GM18507 (cell line): ENCODE measurements at places on chromosomes 2 and 18.

- DNase-seq, result no peak
Measured at GRCh38 chr2:143300536-143300935, 171.3 kb downstream of the ARHGAP15 start.

DNA sequence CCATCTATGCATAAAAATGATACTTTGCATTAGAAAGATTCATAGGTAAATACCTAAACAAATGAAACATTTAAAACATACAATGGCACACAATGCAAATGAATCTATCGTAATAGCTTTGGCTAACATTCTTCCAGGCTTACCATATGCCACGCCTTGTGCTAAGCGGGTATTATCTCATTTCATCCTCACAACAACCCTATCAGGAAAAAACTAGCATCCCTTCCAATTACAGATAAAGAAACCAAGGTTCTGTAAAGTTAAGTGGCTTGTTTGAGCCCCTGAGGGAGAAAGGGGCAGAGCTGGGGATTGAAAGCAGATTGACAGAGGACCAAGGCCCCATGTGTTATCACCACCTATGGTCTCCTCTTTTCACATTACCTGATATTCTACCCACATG is 145.4 kb upstream of the ETAA1 start:
- DNase-seq, result no peak

DNA sequence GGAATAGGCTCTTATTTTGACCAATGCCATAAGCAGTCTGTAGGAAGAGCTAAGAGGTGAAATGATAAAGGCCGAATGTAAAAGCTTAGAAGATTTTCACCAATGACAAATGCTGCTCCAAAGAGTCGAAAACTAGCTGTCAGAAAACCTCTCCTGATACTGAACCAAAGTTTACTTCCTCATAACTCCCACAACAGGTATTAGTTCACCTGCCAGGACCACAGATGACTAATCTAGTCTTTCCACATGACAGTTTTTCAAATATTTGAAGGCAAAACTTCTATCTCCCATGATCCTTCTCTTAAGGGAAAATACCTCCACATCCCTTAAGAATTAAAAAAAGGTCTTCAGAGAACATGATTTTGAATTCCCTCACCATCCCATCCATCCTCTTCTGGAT is 473.2 kb upstream of the SPHKAP start:
- no peak for DNase-seq

DNA sequence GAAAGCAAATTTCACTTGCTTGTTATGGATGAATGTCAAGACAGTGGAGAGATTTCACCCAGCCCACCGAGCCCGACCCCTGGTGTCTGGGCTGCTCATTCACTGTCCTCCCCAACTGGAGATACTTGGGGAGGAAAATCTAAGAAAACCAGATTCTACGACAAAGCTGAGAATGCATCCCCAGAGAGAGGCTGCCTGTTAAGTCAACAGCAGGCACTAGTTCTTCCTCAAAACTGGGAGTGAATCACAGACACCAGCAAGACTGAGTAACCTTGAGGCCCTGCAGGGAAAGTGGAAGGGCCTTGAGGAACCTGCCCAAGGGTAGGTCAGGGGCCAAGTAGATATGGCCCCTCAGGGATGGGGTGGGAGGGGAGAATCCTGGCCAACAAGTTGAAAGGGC is 34.2 kb upstream of the MLPH start:
- no peak for DNase-seq

- DNase-seq, result no peak
Measured at GRCh38 chr2:193690572-193690971, 1495.8 kb upstream of the TMEFF2 start.

DNA sequence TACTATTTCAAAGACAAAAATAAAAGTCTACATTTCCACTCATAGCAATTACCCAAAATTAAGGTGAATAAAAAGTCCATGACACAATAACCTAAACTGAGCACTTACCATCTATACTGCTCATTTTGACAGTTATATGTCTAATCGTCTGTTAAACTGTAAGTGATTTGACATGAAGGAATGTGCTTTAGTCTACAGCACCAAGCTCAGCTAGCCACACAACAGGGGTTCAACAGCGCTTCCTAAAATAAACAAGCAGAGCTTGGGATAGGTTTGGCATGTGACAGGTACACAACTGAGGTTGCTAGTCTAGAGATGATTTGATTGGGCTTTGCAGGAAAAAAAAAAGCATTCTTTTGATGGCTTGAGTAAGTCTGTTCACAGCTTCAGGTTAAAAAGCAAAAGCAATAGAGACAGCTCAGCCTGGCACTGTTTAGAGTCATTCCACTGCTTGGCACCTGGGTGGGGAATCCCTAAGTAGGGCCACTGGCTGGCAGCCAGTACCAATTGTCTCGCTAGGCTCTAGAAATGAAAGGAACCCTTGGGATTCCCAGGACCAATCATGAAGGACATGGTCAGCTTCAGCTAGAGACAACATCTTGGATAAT is 78.6 kb downstream of the BARD1 start:
- no peak for DNase-seq

DNA sequence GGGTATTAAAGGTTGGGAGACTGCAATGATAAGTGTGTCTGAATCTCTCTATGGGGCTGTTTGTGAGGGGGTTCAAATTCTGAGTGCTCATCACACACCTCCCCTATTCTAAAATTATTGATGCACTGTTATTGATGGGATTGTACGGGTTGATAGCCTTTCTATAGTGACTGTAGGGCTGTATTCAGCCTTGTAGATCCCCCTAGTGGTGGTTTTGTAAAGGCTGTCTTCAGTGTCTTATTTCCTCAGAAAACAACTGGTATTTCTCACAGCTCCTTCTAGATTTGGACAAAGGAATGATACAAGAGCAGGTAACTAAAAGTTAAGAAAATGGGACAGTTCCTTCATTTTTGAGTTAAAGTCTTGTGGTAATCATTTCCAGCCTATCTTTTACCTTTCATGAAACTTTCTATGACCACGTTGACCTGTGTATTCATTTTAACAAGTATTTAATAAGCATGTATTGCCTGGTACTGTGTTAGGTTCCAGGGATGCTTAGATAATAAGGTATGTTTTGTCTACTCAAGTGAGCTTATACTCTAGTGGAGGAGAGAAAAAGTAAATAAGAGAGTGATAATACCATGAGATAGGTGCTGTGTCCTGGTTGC is 21.2 kb downstream of the SMAD4 start:
- DNase-seq, result no peak

DNA sequence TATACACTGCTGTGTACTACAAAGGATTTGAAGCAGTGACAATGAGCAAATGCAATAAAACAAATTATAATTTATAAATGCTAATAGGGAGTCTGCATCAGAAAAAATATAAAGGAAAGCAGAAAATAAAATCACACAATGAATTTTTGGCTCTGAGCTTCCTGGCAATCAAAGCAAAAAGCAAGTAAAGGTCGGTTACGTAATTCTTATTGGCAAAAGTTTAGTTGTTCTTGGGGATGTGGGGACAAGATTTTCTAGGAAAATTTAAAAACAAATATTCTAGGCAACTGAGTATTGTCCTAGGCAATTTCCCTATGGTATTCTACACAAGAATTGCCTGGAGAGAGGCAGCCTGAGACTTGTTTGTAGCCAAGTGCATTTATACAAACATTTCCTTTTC is 1.8 kb downstream of the ORC2 start:
- DNase-seq, result no peak

GRCh38 chr2:10576456-10576855 is 113.3 kb downstream of the NOL10 start:
- no peak for DNase-seq

DNA sequence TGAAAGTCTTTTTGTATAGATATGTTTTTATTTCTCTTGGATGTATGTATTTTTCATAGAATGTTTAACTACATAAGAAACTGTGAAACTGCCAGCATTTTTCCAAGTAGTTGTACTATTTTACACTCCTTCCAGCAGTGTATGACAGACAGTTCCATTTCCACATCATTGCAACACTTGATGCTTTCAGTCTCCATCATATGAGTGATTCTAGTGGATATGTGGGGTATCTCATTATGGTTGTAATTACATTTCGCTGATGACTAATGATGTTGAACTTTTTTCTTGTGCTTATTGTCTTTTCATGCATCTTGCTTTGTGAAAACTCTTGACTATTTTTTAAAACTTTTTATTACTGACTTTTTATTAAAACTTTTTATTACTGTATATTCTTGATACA is 101.4 kb downstream of the ARHGAP28 start:
- DNase-seq, result no peak

DNA sequence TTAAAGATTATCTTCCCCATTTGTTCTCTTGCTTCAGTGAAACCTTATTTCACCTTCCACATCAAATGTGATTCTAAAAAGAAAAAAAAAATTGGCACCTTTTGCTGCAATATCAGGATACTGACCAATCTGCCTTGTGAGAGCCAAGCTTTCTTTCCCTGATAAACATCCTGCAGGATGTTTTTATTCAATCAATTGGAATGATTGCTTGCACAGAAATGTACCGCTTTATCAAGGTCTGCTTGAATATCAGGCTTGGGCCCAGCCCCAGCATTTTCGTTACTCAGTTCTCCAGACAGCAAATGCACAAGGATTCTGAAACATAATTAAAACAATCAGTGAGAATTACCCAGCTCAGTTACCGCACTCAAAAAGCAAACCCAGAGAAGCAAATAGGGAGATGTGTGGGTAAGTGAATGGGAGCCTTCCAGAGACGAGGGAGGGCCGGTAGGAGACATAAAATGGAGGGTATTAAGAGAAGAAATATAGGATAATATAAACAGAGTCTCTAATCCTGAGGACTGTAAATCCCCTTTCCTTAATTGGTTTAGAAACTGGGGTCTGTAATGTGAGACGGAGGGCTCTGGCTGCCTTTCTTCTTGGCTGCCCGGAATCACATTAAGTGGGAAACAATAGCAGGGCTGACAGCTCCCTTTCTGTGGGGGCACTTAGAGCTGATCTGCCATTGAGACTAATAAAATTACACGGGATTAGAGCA is 291.8 kb downstream of the ICOS start:
- DNase-seq, result no peak

DNA sequence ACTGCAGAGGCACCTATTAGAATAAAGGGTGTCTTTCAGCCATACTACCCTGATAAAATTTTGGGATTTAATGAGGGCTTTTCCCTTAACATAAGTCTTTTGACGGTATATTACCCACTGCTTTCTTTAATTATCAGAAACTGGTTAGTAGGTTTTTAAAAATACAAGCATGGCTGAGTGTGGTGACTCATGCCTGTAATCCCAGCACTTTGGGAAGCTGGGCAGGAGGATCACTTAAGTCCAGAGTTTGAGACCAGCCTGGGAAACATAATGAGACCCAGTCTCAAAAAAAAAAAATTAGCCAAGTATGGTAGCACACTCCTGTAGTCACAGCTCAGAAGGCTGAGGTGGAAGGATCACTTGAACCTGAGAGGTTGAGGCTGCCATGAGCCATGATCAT is 16.1 kb downstream of the CPSF3 start:
- DNase-seq, result no peak

- no peak for DNase-seq
Measured at GRCh38 chr2:61774351-61774750, 79.5 kb downstream of the FAM161A start.

- no peak for DNase-seq
Measured at GRCh38 chr2:8511868-8512612, 169.8 kb upstream of the ID2 start.

GRCh38 chr18:75358928-75359327 is 68.6 kb downstream of the SMIM21 start:
- DNase-seq, result no peak

GRCh38 chr18:78069784-78070664 is 820.4 kb downstream of the GALR1 start:
- DNase-seq, result no peak

DNA sequence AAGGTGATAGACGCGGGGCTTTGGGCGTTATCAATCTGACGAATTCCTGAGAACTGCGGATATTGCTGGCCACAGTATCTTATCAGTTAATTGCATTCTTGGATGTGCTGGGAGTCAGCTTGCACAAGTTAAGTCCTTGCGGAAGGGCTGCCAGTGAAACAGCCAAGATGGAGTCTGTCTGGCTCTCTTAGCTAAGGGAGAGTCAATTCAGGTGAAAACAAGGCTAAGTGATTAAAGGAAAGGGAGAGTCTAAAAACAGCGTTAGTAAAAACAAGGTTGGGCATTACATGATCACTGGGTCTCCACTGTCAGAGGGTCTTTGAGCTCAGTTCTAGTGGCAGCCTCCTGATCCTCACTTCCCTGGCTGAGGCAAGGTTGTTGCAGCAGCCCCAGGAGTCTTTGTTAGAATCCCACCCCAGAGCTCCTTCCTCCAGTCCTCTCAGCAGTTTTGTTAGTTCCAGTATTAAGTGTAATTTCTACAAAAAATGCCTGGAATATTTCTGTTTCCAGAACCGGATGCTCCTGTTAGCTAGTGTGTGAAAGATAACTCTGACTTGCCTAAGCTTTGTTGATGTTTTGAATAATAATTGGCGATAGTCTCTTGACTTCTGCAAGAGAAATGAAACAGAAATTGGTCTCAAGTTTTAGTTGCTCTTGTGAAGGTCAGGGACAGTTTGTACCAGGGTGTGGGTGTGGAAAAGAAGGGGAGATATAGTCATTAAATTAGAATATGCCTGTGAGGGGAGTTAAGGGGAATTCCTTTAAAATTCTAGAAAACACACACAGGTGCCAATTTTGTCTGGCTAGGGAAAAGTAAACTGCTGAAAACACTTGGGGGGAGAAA is 10.6 kb downstream of the CFLAR start:
- DNase-seq, result no peak

DNA sequence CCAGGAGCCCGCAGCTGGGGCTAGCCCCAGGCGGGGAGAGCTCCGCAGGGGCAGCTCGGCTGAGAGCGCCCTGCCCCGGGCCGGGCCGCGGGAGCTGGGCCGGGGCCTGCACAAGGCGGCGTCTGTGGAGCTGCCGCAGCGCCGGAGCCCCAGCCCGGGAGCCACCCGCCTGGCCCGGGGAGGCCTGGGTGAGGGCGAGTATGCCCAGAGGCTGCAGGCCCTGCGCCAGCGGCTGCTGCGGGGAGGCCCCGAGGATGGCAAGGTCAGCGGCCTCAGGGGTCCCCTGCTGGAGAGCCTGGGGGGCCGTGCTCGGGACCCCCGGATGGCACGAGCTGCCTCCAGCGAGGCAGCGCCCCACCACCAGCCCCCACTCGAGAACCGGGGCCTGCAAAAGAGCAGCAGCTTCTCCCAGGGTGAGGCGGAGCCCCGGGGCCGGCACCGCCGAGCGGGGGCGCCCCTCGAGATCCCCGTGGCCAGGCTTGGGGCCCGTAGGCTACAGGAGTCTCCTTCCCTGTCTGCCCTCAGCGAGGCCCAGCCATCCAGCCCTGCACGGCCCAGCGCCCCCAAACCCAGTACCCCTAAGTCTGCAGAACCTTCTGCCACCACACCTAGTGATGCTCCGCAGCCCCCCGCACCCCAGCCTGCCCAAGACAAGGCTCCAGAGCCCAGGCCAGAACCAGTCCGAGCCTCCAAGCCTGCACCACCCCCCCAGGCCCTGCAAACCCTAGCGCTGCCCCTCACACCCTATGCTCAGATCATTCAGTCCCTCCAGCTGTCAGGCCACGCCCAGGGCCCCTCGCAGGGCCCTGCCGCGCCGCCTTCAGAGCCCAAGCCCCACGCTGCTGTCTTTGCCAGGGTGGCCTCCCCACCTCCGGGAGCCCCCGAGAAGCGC is 15.0 kb upstream of the GMPPA start:
- DNase-seq, result no peak

GRCh38 chr18:7021994-7022840 is 95.4 kb downstream of the LAMA1 start:
- DNase-seq, result no peak
